Effector memory CD8-positive, alpha-beta T cell (primary cell): ENCODE measurements at places on chromosomes 12 and 14.

- DNase-seq, result no peak
Observed at GRCh38 chr14:103232831-103233319, 101.2 kb upstream of the EIF5 start.

DNA sequence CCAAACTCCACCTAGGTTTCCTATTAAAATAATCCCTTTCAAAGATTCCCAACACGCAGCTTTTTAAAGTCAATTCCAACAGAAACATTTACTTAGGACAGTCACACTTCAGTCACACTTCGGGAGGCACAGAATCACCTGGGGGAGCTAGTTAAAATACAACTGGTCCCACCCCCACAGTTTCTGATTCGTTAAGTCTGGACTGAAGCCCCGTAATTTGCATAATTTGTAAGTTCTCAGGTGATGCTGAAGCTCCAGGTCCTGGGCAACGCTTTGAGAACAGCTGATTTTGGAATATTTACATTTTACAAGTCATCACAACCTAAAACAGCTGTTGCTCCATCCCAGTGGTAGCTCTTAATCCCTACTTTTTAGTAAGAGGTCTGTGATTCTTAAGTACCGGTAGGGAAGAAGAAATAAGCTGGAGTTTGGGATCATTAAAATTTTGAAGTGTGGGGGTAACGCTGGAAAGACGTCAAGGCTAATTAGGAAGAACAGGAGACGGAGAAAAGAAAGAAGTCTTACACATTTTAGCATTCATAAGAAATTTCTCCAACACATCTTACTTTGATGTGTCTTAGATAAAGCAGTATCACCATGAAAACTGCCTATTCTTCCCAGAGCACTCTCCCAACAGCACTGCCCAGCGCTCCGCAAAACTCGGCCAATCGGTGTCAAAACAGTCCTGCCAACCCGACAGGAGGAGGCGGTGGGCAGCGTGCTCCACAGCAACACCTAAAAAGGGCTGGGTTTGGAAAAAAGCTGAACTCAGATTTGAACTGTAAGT lies 1.1 kb downstream of the IPO8 start:
- DNase-seq, result no peak

DNA sequence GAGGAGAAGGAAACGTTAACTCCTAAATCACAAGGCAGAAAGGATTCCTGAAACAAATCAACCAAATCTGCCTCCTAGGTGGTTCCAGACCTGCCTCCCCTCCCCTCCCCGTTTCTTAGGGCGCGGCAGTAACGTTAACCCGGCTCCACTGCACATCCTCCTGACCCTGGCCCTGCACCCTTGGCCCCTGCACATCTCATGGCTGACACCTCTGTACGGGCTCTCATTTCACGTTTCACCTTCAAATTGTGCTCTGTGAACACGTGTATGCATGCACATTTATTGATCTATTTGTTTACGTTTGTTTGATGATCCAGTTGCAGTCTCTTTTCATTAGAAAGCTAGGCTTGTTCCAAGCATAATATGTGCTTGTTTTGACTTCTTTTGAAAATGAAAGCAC lies 358.1 kb downstream of the ADGRD1 start:
- no peak for DNase-seq

DNA sequence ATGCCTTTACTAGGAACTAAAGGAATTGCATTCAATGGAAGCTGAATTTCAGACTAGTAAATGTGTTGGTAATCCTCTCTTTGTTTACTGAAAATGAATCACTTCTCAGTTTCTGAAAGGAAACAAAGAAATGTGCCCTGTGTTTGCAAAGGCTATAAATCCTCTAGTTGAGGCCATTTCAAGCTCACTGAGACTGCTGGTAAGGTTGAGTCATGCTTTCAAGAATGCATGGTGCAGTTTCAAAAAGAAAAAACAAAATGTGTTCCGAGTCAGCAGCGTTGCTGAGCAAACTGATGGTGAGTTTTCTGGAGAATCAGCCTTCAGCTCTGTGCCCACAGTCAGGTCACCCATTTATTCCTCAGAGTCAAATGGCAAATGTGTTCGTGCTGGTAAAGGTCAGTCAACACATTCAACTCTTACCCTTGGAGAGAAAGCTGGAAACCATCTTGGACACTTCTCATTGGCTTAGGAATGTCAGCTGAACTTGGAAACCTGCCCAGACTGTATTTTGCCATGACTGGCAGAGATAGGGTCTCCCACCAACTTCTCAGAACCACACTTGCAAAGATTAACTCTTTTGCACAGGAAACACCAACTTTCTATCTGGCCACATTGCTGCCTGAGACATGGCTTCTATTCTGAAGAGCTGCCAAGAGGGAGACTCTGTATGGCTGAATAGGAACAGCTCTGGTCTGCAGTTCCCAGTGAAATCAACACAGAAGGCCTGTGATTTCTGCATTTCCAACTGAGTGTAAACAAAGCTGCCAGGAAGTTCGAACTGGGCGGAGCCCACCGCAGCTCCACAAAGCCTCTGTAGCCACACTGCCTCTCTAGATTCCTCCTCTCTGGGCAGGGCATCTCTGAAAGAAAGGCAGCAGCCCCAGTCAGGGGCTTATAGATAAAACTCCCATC lies 484.4 kb downstream of the ATP23 start:
- DNase-seq, result no peak

- no peak for DNase-seq
Observed at GRCh38 chr12:96049101-96049500, 13.7 kb upstream of the LTA4H start.

GRCh38 chr12:46459111-46459510 lies 86.5 kb upstream of the SLC38A2 start:
- no peak for DNase-seq

GRCh38 chr12:69064734-69065443 lies 131.9 kb upstream of the CPM start:
- no peak for DNase-seq

- DNase-seq, result no peak
Observed at GRCh38 chr12:115956659-115957058, 320.8 kb downstream of the MED13L start.

DNA sequence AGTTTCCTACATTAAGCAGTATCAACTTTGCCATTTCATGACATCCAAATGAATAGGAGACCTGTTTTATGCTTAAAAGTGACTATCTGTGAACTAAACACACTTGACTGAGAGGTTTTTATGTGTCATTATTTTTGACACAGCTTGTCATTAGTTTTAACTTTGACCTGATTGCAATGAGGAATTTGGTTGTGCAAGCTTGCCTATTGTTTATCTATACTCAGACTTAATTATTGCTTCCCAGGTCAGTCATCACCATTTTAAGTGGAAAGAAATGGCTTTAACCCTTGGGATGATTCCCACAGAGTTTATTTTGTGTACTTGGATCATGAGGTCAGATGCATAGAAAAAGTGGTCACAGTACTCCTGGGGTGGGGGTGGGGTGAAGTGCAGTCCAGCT lies 171.0 kb upstream of the PRICKLE1 start:
- no peak for DNase-seq

DNA sequence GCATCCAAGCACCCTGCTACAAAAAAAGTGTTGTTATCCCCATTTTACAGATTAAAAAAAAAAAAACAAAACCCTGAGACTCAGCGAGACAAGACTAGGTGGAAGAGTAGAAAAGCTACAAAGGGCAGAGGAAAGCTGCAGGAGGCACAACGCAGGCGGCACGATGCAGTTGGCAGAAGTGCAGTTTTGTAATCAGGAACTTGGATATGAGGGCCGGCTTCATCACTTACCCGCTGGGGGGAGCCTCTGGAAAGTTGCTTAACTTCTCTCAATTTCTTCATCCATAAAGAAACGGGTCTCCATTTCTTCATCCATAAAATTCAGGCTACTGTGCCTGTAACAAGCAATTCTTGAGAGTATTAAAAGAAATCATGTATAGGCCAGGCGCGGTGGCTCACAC lies 33.1 kb upstream of the CCDC60 start:
- DNase-seq, result no peak

- DNase-seq, result no peak
Observed at GRCh38 chr12:95574799-95575452, 23.6 kb upstream of the USP44 start.

DNA sequence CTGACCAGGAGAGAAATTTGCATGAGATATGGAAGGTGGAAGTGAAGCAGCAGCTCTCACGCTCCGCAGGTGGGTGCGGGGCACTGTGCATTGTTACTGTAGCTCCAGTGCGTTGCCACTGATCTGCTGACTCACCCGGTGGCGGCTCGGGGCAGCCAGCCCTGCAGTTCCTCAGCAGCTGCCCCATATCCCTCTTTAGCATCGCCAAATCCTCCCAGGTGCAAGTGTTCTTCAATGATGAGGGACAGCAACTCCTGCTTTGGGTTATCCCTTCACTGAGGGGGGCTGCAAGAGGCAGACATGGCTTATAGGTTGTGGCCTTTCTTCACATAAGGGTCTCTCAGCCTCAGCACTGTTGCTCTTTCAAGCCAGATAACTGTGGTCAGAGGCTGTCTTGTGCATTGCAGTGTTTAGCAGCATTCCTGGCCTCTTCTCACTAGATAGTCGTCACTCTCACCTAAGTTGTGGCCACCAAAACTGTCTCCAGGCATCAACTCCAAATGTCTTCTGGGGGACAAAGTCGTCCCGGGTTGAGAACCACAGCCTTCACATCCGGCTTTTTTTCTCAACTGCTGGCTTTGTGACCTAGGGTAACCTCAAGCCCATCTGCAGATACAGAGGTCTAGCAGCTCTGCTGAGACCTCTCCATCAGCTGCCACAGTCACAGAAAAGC lies 180.8 kb downstream of the EFCAB11 start:
- peak; percentile 67 for DNase-seq

GRCh38 chr12:113298861-113299545 lies 35.9 kb downstream of the SLC8B1 start:
- DNase-seq, result no peak

DNA sequence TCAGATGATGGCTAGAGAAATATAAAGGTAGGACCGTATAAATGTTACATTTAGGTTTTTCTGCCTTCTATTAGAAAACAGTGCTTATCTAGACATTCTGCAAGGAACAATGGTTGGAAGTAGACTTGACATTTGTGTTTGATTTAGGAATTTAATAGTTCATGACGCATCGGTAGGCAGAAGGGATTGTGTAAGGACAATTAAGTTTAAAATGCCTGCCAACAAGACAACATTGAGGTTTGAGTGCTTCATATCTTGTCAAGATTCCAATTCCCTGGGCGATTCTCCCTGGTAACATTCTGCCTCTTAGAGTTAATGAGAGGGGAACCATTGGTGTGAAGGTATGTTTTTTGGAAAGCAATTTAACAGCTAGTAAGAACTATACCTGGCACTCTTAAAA lies 186.8 kb upstream of the RBM19 start:
- no peak for DNase-seq

- DNase-seq, result no peak
Observed at GRCh38 chr12:1510056-1510812, 84.1 kb downstream of the FBXL14 start.

GRCh38 chr12:114339626-114340025 lies 66.3 kb downstream of the TBX5 start:
- no peak for DNase-seq

DNA sequence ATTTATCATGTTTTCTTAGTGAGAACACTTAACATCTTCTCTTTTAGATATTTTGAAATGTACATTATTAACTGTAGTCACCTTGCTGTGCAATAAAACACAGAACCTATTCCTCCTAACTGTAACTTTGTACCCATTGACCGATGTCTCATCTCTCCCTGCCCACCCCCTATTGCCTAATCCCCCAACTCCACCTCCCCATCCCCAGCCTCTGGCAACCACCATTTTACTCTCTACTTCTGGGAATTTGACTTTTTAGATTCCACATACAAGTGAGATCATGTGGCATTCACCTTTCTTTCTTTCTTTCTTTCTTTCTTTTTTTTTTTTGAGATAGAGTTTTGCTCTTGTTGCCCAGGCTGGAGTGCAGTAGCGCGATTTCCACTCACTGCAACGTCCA lies 4.4 kb upstream of the CCDC198 start:
- no peak for DNase-seq

GRCh38 chr14:76686646-76687045 lies 74.6 kb upstream of the VASH1 start:
- no peak for DNase-seq

DNA sequence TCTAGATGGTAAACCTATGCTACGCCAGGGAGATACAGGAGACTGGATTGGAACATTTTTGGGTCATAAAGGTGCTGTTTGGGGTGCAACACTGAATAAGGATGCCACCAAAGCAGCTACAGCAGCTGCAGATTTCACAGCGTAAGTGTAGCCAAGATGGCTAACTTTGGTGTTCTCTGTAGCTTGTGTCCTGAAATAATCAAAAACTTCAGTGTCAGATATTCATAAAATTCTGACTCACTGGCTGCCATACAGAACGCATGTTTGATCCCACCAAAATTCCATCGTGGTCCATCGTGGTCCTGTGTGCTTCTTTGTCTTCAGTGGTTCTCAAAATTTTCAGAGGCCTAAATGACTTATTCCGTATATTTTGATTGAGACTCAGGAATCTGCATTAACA lies 1.3 kb downstream of the STRAP start:
- no peak for DNase-seq

DNA sequence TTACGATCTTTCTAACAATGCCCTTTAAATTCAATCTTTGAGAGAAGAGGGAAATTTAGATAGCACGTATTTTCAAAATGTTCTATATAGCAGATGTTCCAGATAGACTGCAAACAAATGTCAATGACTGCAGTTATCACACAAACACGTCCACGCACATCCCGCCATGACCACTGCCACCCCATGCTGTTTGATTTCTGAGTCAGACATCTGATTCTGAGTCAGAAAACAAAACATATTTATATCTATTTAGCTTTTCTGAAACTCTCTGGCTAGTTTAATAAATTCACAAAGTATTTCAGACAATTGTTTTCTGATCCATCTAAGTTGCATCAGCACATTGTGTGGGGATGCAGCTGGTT lies 105.9 kb upstream of the BCAT1 start:
- peak; percentile 37 for DNase-seq

DNA sequence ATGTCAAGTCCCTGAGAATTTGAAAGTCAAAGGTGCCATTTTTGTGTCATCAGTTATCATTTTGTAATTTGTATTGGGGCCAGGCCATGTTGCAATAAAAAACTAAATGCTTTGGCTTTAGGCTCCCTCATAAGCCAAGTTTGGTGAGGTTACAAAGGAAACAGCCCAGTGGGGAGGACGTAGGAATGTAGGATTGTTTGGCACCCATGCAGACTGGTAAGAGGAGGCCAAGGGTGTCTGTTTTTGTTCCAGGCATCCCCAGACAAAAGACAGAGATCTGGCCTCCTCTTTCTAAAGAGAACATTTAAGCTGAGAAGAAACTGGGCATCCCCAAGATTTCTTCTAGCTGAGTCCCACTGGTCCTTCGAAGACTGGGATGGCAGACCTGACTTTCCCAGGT lies 111.7 kb downstream of the SUDS3 start:
- no peak for DNase-seq

DNA sequence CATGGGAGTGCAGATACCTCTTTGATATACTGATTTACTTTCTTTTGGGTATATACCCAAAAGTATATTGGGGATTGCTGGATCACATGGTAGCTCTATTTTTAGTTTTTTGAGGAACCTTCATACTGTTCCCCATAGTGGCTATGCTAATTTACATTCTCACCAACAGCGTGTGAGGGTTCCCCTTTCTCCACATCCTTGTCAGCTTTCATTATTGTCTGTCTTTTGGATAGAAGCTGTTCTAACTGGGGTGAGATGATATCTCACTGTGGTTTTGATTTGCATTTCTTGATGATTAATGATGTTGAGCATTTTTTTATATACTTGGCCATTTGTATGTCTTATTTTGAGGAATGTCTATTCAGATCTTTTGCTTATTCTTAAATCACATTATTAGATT lies 44.1 kb upstream of the JDP2 start:
- no peak for DNase-seq
